ENCODE measurements at places on chromosomes 2 and 18.

DNA sequence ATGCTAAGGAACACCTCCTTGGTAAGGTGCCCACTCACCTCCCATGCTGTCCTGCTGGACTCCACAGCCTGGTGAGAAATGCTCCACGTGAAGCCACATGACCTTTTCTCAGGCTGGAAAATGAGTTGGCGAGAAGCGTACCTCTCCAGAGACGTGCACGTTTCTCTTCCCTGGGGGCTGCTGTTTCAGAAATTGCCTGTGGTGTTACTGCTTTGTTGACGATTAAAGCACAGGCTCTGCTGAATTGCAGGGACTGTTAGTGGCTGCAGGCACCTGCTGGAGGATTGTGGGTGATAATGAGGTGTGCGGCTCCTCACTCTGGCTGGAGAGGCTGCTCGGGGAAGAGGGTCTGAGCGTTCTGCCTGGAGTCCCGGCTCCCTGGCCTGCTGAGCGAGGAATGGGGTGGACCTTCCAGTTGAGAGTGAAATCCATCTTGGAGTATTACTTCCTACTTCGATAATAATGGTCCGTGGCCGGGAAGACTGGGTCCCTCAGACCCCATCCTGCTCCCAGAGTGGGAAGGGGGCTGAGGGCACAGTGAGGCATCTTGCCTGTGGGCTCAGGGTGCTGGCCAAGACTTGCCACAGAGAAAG is 199.3 kb upstream of the HDAC4 start:
- no peak for DNase-seq

GRCh38 chr2:190786404-190787166 is 94.0 kb upstream of the GLS start:
- DNase-seq = peak; percentile 14

GRCh38 chr2:73008766-73009135 is 62.8 kb downstream of the SFXN5 start:
- no peak for DNase-seq

GRCh38 chr2:37827455-37827854 is 97.6 kb upstream of the RMDN2 start:
- DNase-seq = no peak

DNA sequence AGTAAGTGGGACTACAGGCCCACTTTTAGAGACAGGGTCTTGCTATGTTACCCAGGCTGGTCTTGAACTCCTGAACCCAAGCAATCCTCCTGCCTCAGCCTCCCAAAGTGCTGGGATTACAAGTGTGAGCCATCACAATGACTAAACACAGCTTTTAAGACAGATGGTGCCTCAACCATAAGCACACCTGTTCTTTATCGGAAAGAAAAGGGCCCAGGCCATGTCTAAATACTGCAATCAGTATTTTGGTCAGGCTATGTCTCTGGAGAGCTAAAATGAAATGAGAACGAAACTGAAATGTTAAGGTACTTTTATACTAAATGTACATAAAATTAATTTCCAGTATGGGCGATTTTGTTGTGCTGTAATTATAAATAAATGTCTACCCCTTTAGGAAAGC is 69.5 kb upstream of the SPTBN1 start:
- no peak for DNase-seq

- no peak for DNase-seq
Observed at GRCh38 chr2:96252526-96252925, 13.3 kb downstream of the TMEM127 start.

- DNase-seq = no peak
Observed at GRCh38 chr2:41572154-41572553, 475.7 kb upstream of the PKDCC start.

- DNase-seq = no peak
Observed at GRCh38 chr2:236616031-236616430, 46.4 kb downstream of the ACKR3 start.

DNA sequence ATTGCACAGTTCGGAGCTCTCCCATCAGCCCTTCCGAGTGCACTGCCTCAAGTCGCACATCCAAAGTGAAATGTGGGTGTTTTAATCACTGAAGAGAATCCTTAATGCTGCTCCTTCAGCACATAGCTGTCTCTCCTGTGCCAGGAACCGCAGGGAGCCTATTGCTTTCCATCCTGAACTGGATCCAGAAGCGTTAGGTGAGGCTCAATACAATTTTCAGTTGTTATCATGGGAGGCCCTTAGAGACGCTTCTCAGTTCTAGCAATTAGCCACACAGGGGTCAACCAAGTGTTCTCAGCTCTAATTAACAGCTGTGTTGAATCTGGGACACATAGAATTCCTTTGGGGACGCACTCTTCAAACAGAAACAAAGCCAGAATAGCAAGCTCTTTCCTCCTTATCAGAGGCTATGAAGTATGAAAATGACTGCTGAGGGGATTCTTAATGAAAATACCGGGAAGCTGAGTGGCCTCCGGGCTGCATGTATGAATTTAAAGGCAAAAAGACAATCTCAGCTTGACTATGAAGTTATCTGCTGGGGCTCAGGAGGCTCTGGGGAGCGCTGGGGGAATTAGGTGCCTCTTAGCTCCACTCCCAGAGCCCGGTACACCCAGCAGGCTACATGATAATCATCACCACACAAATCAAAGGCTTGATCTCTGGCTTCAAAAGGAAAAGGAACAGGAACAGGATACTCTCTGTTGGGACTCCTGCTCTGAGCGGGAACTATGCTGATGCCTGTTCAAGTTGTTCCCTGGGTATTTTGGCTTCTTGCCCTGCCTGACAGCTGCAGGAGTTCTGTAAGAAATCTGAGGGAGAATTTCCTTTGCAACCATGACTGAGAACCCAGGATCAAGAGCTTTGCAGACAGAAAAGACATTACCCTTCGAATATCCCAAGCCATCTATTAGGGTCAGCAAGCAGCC is 55.4 kb upstream of the NCOA1 start:
- peak; percentile 76 for DNase-seq

- DNase-seq = no peak
Observed at GRCh38 chr2:45083175-45083574, 73.9 kb upstream of the SIX2 start.

DNA sequence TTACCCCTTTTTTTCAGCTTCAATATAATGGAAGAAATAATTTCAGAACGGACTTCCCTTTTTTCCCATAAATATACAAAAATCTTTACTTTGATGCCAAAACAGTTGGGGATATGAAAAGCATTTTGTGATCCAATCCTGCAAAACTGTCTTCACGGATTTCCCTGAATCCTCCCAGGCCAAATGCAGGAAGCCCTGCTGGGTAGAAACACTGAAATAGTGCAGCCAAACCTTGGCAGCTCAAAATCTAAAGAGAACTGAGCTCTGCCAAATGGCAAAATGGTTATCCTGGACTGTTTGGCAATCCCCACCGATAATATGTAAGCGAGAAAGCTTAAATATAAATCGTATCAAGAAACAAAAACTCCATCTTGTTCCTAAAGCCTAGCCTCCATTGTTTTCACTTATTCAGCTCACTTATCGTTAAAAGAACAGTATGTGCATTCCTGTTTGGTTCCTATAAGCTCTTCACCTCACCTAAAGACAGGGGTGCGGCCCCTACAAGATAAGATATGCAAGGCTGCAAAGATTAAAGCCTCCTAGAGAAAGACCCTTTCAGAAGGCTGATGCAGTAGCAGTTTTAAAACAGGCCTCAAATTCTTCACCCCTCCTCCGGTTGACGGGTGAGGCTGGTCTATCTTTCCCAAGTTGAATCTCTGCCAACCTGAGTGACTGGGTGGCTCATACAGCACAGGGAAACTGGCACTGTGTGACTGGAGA is 48.6 kb downstream of the LAMA1 start:
- no peak for DNase-seq

DNA sequence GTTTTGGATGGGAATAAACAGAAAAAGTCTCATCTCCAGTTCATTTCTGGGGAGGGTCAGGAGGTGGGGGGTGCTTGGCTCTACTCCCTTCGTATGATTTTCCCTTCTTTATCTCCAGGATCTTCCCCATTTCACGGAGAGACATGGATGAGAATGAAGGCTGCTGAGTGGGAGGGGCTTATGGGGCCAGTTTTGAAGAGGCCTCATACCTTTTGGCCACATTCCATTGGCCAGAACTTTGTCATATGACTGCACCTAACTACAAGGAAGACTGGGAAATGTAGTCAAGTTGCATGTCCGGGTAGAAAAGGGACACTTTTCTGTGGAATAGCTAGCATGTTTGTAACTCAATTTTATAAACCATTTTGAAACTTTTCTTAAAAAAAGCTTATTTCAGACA is 117.6 kb downstream of the NEDD4L start:
- no peak for DNase-seq

DNA sequence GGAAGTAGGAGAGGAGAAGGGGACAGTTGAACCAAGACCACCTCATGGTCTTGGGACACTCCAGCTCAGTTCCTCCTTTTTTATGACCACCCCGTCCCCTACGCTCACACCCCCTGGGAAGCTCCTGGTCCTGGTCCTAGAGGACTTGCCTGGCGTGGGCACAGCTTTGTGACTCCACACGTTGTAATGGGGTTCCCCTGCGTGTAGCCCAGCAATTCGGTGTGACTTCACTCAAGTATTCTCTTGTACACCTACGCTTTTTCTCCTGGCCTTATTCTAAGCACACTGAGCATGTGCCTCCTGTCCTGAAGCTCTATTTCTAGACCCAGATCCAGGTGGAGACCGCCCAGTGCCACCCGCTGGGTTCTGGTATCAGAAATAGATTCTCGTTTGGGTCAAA is 36.1 kb upstream of the B3GNT7 start:
- no peak for DNase-seq

GRCh38 chr2:217116610-217117009 is 256.7 kb upstream of the TNP1 start:
- no peak for DNase-seq

DNA sequence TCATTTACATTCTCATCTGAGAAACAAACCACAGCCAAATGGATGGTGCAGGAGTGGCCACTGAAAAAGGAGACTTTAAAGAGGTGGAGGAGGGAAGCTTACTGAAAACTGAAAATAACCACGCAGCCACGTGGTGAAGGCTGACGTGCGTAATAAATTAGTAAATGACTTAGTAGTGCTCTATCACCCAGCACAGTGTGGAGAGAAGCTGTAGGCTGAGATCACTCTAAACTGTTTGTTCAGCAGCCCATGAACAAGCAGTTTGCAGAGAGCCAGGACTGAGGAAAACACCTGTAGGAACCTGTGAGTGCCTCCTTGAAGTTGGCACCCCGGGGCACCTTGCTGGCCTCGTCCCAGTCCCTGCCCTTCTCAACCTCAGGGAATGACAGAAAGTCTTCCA is 193.0 kb downstream of the TXNL1 start:
- DNase-seq = no peak

DNA sequence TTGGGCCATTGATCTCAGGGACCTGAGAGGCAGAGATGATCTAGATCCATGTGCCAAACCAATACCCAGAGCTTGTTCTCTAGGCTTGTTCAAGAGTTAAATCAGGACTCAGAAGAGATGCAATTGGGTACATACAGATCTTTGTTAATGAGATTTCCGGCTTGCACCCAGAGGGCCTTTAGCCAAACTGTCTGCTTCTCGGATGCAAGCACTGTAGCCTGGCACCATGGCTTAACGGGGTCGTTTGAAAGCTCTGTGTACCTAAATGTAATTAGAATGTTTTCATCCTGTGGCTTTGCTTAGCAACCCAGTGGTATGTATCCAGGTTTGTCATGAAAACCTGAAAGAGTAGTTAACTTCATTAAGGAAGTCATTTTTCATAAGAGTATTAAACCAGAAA is 94.2 kb downstream of the TPGS2 start:
- no peak for DNase-seq

GRCh38 chr18:58080451-58080850 is 36.4 kb downstream of the NEDD4L start:
- no peak for DNase-seq

DNA sequence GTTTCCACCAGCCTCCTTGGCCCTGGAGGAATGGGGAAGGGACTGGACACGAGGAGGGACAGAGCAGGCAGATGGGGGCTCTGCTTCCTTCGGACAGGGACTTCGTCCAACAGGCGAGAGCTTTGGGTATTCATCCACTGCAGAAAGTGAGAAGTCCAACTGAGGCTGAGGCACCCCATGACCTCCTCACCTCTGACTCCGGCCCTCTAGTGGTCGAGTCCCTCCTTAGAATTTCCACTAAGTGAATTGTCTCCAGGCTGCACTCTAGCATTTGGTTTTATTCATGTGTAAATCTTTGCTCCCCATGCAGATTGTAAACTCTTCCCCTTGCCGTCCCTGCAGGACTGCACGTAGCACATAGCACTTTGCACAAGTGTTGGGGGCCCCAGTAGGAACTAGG is 75.6 kb downstream of the TMEM247 start:
- no peak for DNase-seq

GRCh38 chr2:73000808-73001570 is 70.5 kb downstream of the SFXN5 start:
- DNase-seq = no peak

- DNase-seq = no peak
Observed at GRCh38 chr2:215615067-215615802, 179.4 kb upstream of the FN1 start.

DNA sequence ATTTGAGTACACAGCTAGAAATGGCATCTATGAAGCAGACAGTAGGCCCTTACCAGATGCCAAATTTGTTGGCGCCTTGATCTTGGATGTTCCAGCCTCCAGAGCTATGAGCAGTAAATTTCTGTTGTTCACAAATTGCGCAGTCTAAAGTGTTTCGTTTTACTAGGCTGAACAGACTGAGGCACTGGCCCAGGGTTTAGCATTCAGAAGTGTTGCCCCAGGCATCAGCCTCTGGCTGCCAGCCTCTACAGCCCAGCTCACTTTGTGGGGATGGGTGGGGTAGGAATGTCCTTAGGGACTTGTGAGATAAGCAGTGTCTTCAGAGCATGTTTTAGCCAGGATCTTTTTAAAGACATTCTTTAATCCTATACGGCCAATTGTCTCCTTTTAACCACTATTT is 51.5 kb upstream of the MGAT5 start:
- no peak for DNase-seq

- DNase-seq = no peak
Observed at GRCh38 chr2:16397681-16398475, 267.8 kb downstream of the CYRIA start.

GRCh38 chr18:58863539-58864145 is 1.0 kb upstream of the ZNF532 start:
- no peak for DNase-seq

DNA sequence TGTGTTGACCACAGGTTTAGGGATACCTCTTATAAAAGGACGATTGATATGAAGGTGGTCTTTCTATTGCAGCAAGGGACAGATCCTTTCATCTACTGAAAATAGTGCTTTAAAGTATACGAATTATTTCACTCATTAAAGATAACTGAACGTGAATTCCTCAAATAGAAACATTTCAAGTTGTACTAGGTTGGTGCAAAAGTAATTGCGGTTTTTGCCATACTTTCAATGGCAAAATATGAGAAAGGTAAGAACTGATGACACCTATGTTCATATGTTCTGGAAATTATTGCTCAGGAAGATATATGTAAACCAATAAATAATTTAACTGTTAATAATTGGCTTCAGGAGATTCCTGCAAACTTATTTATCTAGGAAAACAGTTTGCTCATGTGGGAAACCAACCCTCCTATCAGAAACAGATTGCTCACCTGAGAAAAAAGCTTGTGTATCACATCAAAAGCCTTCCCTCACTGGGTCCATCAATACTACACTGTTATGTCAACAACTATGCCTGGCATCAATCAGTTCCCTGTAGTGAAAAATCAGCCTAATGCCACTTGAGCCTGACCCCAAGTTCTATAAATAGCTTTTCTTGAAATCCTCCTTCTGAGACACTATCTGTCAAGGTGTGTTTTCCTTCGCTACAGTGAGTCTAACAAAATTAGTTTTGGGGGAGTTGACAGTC is 81.5 kb upstream of the ACSL3 start:
- DNase-seq = no peak

GRCh38 chr18:79411614-79412526 is 16.1 kb downstream of the NFATC1 start:
- DNase-seq = no peak

- DNase-seq = no peak
Observed at GRCh38 chr18:70577023-70577420, 288.2 kb downstream of the SOCS6 start.

- DNase-seq = no peak
Observed at GRCh38 chr2:238689871-238690389, 158.0 kb upstream of the TWIST2 start.

Measured in pons (tissue), 1 donor.